Activated CD4-positive, CD25-positive, alpha-beta regulatory T cell (primary cell): ENCODE measurements at places on chromosomes 11 and 22.

DNA sequence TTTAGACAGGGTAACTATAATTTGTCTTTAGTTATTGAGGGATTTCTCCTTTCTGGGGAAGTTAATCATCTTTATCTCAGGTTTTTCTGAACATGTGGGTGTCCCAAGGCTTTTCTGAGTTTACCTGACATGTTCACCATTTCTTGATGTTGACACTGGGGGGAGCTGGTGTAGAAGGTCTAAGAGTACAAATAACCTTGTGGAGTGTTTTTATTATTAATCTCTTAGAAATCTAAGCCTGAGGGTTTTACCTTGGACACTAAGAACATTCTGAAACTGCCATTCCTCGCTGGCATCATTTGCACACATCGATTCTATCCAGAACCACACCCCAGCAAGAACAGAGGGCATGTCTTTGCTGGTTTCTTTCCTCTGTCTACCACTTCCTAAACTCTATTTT, 15.6 kb upstream of the C11orf91 start:
- no peak for DNase-seq

GRCh38 chr11:123365955-123366354, 64.1 kb upstream of the GRAMD1B start:
- DNase-seq, result no peak

- DNase-seq, result no peak
These were observed 119.3 kb downstream of the ABTB2 start for GRCh38 chr11:34238533-34238932.

DNA sequence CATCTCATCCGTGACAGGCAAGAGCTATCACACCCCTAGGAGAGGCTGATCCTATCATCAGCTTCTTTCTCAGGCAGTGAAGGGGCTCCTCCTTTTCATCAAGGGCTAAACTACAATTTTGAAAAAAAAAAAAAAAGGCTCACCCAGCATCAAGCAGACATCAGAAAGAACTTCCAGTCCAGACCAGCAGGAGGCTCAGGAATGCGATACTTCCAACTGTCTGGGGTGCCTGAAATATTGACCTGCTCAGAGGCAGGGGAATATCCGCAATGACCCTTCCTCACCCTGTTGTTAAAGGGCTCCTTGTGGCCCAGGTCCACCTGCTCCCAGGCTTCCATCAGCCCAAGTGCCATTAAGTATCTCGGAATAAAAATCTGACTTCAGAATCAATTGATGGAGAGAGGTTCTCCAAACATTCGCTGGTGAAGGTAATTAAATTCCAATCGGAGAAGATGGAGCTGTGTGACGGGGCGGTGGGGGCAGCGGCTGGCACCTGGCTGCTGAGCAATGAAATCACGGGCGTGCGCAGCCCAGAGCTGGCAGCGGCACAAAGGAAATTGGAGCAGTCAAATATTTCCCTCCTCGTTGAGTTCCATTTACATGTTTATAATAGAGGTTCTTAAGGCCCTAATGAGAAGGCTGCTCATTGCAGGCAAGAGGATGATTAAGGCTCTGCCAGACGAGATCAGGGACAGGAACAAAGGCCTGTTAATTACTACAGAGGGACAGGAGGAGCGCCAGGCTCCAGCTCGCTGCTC, 69.0 kb upstream of the THY1 start:
- no peak for DNase-seq

DNA sequence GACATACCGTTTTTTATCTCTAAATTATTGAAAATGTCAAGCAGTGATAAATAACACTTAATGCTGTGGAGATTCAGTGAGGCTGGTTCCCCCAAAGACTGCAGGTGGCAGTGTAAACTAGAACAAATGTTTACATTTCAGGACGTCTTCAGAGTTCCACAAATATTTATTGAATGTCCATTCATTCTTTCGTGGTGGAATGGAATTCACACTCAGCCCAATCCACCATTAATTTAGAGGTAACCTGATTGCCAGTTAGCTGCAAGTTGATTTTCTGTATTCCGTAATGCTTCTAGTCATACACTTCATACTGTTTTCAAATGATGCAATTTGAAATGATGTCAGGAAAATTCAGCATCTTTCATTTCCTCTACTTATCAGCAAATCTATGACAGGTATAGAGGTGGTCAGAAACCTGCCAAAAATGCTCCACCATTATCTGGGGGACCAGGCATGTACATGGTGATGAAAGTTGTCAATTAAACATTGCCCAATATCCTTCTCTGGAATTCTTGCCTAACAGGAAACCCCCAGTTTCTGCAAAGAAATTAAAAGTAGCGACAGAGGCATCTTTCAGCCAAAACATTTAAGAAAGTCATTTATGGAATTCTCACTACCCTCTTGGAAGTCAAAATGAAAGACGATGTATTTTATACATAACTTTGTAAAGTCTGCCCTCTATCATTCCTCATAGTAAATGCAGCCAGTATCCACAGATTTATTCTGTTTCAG, 94.3 kb upstream of the BMAL1 start:
- no peak for DNase-seq

DNA sequence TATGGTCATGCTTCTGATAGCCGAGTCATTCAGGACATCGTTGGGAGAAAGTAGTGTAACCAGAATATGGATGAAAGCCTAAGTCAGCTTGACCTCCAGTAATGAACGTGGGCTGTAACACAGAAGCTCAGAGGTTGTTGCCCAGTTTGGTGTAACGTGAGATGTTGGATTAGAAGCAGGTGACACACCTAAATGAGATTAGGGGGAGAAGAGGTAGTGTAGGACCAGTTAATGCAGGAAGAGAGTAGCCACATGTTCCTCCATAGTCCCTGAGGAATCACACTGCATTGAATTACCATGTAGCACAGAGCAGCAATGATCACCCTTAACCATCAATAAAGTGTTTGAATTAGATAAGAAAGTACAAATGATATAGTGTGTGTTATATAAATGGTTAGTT, 20.4 kb downstream of the FBXO7 start:
- DNase-seq, result no peak

- DNase-seq, result no peak
These were observed 213.5 kb downstream of the NTM start for GRCh38 chr11:131583938-131584337.

GRCh38 chr22:19818324-19819207, 36.1 kb downstream of the GNB1L start:
- no peak for DNase-seq
